ENCODE measurements at places on chromosomes 16 and 17.

DNA sequence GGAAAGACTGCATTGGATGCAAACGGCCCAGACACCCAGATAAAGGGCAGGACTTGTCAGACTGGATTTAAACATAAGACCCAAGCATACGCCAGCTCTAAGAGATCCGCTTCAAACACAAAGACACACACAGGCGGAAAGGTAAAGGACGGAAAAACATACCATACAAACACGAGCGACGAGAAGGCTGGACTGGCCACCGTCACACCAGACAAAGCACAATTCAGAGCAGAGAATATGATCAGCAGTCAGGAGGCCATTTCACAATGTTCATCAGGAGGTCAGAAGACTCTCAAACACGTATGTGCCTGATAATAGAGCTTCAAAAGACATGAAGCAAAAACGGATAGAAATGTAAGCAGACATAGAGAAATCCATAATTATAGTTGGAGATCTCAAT is 84.9 kb upstream of the GNG13 start:
- DNase-seq: no peak

DNA sequence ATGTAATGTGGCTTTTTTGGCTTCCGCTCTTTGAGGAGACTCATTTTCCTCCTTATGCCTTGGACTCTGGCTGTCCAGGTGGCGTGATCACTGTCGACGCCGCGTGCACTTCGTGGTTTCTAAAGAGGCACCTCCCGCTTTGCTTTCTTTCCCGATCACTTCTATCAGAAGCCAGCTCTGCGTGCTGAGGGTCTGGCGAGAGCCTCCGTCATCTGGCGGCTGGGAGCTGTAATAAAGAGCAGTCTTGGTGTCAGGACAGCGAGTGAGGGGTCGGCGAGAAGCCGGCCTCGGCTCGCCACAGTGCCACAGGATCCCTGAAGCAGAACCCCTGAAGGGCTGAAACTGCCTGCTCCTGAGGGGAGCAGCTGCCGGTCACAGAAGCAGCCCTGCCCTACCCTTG is 7.4 kb downstream of the ZNF750 start:
- DNase-seq: no peak

DNA sequence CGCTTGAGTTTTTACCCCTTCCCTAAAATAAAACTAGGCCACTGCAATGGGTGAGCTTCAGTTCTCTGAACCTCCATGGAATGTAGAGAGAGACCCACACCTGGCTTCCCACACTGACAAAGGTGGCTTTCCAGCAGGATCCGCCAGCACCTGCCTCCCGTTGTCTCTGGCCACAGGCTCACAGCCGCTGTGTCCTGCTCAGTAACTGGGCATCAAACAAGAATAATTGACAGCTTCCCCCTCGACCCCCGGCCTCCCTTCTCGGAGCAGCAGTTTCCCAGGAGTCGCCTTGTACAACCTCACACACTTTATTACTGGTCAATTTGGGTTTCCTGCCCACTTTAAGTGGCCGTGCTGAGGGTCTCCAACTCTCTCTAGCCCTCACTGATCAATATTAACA is 586.1 kb upstream of the PSMD7 start:
- no peak for DNase-seq

DNA sequence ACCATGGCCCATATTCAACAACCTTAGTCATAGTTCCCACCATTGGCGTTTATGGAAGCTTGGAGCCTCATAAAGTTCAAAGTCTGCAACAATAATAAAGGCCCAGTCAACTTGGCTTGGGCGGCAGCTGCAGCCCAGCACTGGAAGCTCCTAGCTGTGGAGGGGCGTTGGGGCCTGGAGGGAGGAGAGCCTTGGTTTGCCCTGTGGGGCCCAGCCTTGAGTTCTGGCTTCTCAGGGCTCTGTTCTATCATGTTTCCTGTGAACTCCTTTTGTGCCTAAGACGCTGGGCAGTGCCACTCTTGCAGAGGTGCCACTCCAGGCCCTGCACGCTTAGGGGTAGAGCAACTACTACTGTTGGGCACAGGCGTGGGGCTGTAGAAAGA is 927 bp upstream of the ENGASE start:
- DNase-seq: no peak

GRCh38 chr16:12398029-12398682 is 405.5 kb downstream of the CPPED1 start:
- DNase-seq: no peak

DNA sequence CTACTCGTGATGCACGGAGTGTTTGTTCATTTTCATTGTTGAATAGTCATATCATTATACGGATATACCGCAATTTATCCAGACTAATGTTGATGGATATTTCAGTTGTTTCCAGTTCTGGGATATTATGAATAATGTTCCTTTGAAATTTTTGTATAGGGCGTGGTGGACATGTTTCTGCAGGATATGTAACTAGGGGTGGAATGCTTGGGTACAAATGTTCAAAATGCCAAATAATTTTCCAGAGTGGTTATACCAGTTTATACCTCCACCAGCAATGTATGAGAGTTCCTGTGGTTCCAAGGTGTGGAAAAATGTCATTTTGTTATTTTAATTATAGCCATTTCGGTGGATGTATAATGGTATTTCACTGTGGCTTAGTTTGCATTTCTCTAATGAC is 53.6 kb downstream of the NUP88 start:
- DNase-seq: no peak

DNA sequence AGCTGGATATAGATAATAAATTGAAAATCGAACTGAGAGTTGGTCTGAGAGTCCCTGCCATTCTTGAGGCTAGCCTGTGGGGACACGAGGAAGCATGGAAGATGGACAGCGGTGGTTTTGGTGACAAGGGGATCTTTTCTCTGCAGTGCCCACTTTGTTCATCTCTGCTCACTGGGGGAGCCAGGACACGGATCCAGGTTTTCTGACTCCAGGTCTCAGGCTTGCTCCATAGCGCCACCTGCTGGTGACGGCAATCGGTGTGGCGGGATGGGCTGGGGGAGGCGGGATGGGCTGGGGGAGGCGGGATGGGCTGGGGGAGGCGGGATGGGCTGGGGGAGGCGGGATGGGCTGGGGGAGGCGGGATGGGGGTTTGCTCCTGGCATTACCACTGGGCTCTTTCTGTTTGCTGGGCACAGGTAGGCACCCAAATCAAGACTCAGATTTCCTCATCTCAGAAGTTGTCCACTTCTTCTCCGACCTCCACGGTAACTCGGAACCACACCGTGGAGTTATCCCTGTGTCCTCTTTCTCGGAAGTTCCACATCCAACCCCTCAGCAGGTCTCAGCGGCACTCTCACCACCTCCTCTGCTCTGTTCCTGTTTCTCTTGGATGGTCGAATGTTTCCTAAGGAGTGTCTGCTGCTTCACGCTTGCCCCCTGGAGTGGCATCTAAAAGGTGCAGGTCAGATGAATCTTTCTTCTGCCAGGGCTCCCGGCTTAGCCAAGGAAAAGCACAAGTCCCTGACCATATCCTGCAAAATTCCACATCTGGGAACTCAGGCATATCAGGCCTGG is 142.4 kb downstream of the CYLD start:
- DNase-seq: no peak

DNA sequence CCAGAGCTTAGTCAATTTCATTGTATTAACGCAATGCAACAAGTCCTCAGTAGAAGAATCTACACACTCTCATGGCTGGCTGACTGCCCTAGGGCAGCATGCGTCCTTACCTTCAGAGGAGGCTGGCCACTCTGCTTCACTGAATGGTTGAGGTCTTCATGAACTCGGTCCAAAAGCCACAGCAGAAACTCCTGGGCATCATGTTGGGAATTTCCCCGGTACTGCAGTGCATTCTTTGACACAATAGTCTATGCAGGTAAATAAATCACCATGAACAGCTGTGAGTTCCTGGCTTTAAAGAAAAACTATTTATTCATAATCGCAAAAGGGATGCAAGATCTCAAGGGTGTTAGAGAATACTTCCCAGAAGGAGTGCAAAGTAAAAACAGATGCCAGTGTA is 41.3 kb downstream of the USP31 start:
- no peak for DNase-seq

DNA sequence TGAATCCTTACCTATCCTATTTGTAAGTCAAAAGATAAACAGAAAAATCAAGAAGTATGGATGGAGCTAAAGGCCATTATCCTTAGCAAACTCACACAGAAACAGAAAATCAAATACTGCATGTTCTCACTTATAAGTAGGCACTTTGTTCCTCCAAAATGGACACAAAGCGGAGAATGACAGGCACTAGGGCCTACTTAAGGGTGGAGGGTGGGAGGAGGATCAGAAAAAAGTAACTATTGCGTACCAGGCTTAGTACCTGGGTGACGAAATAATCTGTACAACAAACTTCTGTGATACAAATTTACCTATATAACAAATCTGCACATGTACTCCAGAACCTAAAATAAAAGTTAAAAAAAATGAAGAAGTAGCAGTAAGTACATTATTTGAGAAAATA is 164.3 kb downstream of the PARN start:
- DNase-seq: no peak

DNA sequence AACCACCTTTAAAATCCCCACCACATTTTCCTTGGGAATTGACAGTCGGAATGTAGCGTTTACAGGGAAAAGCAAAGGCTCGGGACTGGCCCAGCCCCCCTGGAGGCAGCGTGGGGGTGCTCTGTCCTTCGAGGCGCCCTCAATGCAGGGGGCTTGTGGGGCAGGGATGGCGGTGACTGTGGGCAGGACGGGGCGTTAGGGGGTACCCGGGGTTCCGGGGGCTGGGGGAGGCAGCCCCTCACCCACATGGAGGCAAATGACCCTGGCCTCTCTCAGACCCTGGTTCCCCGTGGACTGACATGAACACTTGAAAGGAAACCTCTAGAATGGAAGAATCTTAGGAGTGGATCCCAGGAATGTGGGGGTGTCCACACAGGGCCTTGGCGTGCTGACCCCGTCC is 78.4 kb upstream of the GNG13 start:
- DNase-seq: no peak

DNA sequence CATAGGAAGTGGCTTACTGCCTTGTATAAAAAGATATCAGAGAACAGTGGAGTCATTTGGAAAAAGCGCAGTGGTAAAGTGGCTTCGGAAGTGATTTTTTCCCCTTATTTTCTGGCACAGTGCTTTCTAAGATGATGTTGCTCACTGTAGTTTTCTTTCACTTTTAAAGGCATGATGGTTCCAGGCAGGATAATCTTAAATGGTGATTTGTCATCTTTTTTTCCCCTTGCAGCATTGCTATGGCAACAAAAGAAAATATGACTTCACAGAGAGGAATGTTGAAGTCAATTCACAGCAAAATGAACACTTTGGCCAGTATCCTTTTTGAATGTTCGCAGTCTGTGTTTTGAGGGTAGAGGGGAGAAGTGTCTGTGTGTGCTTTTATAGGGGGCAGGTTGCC is 42.5 kb downstream of the GOSR1 start:
- no peak for DNase-seq

DNA sequence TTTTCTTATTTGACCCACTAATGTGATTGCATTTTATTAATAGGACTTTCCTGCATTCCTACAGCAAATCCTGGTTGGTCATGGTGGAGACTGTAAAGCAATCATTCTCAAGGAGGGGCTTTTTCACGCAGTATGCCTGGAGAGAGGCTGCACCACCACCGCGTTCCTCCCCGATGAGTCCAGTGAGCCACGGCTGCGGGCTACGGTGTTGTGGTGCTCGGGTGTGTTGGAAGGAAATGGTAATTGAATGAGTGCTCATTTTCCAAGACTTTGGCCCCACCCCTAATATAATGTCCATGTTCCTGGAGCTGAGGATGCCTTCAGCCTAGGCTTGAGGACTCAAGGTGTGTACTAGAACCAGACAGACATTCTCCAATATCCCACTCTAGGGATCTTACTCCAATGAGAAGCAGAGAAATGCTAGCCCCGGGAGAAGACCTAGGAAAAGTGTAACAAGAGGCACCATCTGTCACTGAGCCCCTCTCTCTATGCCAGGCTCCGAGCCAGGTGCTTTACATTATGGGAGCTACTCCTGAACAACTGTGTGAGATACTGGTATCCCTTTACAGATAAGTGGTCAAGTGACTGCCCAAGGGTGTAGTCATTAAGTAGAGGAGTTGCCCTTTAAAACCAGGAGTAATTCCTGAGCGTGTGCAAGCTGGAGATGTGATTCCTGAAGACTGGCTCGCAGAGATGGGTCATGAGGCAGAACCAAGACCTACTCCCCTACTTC is 39.4 kb downstream of the HEATR6 start:
- DNase-seq: no peak

DNA sequence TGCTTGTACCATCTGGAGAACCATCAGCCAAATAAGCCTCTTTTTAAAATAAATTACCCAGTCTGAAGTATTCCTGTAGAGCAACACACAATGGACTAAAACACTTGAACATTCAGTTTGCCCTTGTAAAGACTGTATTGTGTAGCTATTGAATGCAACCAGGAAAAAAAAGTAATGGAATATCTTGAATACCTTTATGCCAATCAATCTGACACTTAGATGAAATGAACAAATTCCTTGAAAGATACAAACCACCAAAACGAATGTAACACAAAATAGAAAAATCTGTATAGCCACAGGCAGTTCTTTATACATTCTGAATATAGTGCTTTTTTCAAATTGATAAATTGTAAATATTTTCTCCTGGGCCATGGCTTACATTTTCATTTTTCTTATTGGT is 63.3 kb upstream of the KCNJ16 start:
- no peak for DNase-seq

GRCh38 chr17:66222798-66223350 is 6.3 kb downstream of the APOH start:
- DNase-seq: no peak

DNA sequence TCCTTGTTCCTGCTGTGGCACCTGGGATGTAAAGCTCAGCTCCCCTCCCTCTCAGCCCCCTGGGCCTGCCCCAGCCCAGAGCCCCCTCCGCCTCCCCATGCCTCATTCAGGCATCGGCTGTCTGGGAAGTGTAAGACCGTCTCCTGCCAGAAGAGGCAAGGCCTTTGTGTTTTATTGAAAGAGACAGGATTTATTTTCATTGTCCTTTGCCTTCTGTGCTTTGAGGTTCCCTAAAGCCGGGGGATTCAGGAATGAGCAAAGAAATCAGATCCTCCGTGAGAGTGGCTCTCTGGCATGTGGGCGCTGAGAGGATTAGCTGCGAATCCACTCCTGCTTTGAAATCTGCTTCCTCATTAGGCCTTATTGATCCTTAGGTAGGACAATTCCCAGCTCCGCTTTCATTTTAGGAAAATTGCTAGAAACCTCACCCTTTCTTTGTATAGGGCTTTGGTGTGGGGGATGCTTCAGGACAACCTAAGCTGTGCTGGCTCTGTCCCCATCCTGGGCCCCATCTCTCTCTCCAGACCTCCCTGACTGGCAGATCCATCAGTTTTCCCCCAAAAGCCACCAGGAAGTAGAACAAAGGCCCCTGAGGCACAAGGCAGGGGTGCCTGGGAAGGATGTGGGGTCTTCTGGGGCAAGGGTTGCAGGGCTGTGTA is 211.5 kb upstream of the TNRC6C start:
- no peak for DNase-seq
